ENCODE measurements at places on chromosomes 12 and 14. TPM values are rescaled to one million over a fixed set of nuclear protein-coding genes. Genes with fewer than 3 reads are reported as not detected.

MMP19 gene
- polyA plus RNA-seq = 2.1 TPM

GLT8D2 gene
- 4.2 TPM for polyA plus RNA-seq

AJUBA gene
- polyA plus RNA-seq = 0.23 TPM

TCL1B gene
- polyA plus RNA-seq = 1.1 TPM

MYF6 gene
- polyA plus RNA-seq = not detected

DDHD1 gene
- polyA plus RNA-seq = 1.2 TPM

CYP27B1 gene
- 2.0 TPM for polyA plus RNA-seq

MGAT4C gene
- polyA plus RNA-seq = 0.04 TPM

INTS13 gene
- polyA plus RNA-seq = 18.6 TPM

PRB2 gene
- 0.04 TPM for polyA plus RNA-seq

CACNA1C gene
- polyA plus RNA-seq = 7.6 TPM

PMEL gene
- polyA plus RNA-seq = 1.8 TPM

CPSF2 gene
- 6.0 TPM for polyA plus RNA-seq

SAMD4A gene
- 5.9 TPM for polyA plus RNA-seq

SNW1 gene
- polyA plus RNA-seq = 43.5 TPM

TAS2R10 gene
- 0.09 TPM for polyA plus RNA-seq

ITGA5 gene
- polyA plus RNA-seq = 7.8 TPM

LMO3 gene
- polyA plus RNA-seq = 5.1 TPM

RTL1 gene
- not detected for polyA plus RNA-seq

RND1 gene
- 8.0 TPM for polyA plus RNA-seq

TAS2R8 gene
- not detected for polyA plus RNA-seq

OR11G2 gene
- not detected for polyA plus RNA-seq

TPPP2 gene
- polyA plus RNA-seq = not detected

KLRB1 gene
- 3.4 TPM for polyA plus RNA-seq

Measured in sigmoid colon (tissue), 7 donors.